Kidney epithelial cell (primary cell): ENCODE measurements at places on chromosomes 13 and 19.

DNA sequence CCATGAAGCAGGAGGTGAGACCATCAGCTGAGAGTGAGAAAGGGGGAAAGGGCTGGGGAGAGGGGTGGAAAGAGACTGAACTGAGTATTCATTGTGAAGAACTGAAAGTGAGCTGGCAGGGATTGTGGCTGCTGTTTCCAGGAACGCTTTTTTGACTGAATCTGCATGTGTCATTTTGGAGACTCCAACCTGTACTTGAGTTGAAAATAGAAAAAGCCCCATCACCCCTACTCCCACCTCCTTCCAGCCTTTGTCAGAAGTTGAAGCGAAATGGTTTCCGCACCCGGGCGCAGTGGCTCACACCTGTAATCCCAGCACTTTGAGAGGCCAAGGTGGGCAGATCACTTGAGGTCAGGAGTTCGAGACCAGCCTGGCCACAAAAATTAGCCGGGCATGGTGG, 128.0 kb upstream of the GPR12 start:
- no peak for DNase-seq

DNA sequence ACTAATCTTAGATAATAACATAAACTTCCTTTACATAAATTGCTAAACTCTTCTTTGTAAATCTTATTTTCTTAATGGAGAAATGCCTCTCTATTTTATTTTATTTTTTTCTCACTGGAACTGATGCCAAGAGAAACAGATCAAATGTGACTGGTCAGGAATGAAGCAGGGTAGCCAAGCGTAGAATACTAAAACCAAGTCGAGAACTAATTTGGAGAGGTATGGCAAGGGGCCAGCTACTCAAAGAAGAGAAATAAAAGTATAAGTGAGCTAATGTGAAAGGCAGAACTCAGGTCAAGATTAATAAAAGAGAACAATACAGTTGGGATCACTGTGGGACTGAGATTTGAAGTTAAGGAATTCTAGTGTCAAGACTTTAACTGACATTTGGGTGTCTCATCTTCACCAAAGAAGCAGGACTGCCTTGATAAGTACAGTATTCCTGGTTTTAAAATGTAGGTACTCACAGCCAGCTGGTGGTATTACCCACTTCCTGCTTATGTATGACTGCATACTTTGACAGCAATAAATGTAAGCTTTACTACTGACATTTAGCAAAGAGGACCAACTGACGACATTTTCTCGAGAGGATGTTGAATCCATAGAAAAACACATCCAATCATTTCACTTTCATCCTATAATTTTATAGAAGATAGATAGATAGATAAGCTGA, 1192.2 kb downstream of the EFNB2 start:
- DNase-seq = peak; percentile 63

DNA sequence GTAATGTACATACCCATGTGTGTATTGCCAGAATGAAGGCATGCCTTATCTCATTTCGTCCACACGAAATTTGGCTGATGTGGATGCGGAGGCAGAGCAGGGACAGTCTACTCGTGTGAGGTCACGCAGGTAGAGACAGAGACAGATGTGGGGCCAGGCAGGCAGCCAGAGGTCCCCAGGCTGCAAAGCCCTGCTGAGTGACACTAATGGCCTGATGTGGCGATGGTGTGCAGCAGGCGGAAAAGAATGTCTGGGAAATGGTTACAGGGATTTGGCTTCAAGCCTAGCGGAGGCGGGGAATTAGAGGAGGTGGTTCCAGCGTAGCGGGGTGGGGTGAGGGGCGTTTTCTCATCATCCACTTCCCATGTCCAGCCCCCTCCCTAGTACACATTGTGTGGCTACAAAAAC, 4.2 kb upstream of the IZUMO2 start:
- no peak for DNase-seq

- no peak for DNase-seq
These were observed 48.8 kb downstream of the ATP11A start for GRCh38 chr13:112738606-112739005.

DNA sequence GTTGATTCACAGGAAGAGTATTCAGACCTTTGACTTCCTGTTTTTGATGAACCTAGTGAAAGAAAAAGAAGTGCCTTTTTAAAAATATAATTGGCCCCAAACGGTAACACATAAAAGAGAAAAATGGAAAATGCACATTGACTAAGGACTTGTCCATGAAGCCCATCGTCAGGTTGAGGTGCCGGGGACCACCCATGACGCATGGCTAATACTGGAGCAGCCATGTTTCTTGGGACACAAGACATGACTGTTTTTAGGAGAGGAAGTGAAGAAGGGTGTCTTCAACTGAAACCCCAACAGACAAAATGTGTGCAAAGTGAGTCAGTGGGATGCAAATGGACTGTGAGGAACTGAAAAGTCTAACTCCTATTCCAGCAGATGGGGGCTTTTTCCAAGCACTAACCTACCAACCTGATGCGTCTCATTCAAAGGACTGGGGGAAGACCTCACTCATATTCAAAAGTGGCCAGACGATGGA, 459.4 kb downstream of the FOXO1 start:
- DNase-seq = no peak

GRCh38 chr19:1290196-1290702, 4.6 kb downstream of the EFNA2 start:
- no peak for DNase-seq

- DNase-seq = no peak
These were observed 124.0 kb downstream of the ITGBL1 start for GRCh38 chr13:101576455-101576854.

DNA sequence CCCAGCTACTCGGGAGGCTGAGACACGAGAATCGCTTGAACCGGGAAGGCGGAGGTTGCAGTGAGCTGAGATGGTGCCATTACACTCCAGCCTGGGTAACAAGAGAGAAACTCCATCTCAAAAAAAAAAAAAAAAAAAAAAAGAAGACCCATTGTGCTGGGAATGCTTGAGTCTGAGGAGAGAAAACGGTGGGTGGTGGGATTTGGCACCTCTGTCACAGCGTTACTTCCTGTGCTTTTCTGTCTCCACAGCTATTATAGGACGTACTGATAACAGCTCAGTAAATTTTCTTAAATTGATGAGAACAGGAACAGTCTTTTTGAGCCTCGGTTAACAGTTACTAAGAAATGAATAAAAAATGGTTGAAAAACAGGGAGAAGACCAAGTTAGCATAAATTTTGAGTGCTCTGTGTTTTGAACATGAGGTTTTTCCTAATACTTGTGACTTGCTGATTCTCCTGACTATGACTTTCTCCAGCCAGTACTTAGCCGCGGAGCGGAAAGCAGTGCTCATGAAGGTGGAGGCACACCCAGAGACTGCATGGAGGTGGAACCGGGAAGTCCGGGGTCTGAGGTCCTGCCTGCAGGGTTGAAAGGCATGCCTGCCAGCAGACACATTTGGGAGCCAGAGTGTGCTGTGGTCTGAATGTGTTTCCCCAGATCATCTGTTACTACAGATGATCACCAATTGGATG, 55.3 kb upstream of the TEX29 start:
- no peak for DNase-seq
